NCI-H2227 treated with DMSO at 0.1 percent for 48 hours (cell line): ENCODE measurements at places on chromosomes 1 and 21.
A peak's percentile ranks its signal among the peaks of the same experiment; 100 is the strongest.

DNA sequence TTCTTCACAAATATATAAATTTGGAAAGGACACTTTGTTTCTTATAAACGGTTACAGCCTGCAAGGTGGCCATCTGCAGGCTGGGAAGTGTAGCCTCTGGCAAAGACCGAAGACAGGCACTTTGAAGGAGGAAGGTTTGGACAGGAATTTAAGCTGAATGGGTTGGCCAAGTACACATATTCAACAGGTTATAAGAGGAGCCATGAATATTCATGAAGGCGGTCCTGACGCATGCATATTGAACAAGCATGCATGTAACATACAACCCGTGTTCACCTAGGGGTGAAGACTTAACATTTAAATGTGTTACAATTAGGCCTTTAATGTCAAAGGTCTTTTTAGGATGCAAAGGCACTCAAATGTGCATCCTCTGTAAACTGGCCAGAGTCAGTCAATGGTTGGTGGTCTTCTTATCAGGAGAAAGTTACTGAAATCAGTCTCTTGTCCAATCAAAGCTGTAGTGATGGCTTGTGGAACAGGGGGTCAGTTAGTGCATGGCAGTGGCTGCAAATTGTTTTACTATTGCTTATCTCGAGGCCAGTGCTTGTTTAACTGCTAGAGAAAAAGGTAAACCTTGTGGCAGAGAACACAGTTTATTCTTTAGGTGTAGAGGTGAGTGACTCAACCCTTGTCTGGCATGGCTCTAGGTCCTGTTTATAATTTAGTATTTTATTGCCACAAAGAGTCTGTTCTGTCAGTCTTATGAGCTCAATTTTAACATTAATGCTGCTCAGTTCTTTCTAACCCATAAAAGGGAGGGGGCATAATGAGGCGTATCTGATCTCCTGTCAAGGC is 70.3 kb upstream of the F3 start:
- no peak for DNase-seq

GRCh38 chr1:41700986-41701535 is 216.6 kb upstream of the EDN2 start:
- DNase-seq, result no peak

DNA sequence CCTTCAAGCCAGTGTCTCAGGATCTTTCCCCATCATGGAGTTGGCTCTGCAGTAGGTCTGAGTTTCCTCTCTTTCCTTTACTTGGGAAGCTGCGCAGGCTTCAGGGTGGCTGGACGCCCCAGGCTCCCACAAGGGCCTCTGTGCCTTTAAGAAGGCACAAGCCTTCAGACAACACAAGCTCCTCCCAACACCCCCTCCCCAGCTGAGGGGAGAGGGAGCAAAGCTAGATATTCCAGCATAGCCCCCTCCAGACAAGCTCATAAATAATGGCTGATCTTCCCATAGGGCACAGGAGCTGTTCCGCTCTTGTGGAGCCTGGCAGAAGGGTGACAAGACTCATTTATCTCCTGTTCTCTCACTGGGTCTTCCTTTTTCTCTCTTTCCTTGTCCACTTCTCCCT is 27.9 kb upstream of the ATP2B4 start:
- DNase-seq, result no peak

DNA sequence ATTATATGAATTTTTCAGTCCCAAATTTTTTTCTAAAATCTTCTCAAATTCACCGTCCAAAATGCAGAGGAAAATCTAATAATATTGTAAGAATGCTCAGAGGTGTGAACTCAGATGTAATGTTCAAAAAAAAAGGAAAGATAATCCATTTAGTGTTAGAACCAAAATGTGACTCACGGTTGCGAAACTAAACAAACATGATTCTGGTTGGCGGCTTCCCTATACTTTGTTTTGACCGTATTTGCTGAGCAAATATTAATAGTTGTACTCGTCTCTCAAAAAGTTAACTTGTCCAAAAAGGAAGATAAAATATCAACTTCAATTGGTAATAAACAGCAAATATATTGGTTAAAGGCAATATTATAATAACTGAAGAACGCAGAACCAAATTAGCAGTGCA is 34.4 kb downstream of the ZSWIM5 start:
- DNase-seq, result no peak

GRCh38 chr21:45926281-45926680 is 55.3 kb upstream of the COL6A1 start:
- DNase-seq, result no peak

DNA sequence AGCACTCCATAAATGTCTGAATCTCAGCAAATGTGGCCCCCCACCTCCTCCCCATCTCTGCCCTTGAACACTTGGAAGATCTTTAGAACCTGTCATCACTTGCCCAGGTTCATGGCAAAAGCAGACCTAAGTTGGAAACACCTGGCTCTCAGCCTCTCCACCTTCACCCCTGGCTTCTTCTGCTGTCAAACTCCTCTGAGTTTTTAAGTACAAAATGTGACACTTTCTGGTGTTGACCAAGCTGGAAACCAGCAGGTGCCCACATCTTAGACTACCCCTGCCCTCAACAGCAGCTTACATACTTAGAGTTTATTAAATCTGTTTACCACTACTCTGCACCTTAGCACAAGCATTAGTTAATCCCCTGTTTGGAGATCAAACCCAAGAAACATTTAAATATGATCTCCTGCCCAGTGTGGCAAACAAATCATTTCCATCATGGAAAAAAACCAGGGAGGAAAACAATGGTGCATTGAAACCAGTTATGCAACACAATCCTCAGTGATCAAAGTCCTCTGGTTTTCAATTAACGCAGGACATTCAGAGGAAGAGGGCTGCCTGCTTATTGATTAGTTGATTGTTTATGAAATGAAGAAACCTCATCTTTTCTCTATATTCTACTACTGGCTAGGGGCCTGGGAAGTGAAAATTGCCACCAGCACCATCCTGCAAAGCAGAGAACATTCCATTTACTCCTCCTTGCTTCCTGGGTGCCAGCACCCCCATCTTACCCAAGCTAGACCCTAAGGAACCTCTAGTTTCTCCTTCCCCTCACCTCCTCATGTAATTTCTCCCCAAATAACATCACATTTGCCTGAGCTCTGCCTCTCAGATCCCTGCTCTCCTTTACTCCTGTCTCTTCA is 139.4 kb upstream of the RAB4A start:
- no peak for DNase-seq

DNA sequence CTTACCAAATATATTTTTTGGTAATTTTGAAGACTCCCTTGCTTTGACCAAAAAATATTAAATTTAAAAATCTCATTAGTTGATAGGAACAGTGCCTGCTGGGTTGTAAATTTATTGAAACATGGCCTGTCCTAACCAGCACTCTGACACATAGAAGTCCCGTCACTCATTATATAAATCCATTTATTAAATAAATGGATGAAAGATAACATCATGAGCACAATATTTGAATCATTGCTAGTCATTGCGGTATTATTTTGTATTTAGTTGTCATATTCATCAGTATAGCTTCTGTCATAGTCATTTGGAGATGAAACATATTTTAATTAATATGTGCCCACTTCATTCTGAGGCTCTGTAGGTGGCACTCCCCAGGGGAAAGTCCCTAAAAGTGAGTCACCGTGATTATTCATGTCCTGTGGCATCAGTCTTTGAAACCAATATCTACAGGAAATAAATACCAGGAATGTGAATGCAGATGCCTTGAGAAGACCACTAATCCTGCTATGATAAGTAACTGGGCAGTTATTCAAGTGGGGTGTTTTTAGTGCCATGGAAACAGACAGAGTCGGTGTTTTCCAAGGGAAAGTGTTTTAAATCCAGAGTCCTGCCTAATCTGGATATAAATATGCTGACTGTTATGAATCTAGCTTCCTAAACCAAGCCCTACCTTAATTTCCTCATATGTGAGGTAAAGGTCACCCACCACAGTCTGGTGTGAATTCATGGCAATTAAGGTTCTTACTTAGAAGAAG is 302.0 kb downstream of the DUSP10 start:
- no peak for DNase-seq

- no peak for DNase-seq
Observed at GRCh38 chr1:239897458-239897857, 194.2 kb upstream of the FMN2 start.

- DNase-seq, result no peak
Observed at GRCh38 chr1:215128504-215128903, 46.0 kb downstream of the KCNK2 start.

GRCh38 chr21:45126204-45126626 is 51.8 kb downstream of the ADARB1 start:
- DNase-seq, result peak; percentile 69

- DNase-seq, result no peak
Observed at GRCh38 chr21:43721939-43722338, 3.0 kb downstream of the PDXK start.

DNA sequence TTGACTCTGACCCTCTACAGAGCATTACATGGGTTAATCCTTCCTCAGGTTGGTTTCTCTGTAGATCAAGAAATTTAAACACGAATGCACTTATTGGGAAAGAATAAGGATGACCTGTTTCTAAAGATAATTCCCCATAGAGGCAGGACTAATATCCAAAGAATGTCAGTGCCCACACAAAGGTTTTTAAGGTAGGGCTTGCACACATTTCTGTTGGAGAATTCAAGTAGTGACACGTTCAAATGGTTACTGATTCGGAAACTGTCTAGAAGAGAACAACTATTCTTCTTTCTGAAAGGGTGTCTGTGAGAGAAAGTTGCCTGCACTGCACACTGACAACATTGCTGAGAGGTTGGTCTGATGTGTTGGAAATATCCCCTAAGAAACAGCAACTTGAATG is 167.3 kb downstream of the ZNF326 start:
- no peak for DNase-seq

- no peak for DNase-seq
Observed at GRCh38 chr1:23531562-23532094, 595 bp upstream of the E2F2 start.

DNA sequence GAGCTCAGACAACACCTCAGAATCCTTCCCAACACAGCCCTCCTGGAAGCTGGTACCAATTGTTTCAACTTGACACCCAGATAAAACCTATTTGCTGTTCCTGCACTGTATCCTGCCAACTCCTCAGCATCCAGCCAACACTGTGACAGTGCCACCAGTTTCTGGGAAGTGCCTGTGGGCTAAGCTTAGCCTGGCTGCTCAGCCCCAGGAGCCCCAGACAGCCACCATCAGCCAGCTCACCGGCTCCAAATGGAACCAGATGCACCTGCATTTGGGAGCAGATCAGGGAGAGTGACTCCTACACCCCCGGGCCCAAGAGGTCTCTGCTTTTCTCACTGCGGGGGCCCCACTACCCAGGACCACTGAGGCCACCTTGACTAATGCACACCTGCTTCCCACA is 24.9 kb downstream of the KCNN3 start:
- DNase-seq, result no peak

DNA sequence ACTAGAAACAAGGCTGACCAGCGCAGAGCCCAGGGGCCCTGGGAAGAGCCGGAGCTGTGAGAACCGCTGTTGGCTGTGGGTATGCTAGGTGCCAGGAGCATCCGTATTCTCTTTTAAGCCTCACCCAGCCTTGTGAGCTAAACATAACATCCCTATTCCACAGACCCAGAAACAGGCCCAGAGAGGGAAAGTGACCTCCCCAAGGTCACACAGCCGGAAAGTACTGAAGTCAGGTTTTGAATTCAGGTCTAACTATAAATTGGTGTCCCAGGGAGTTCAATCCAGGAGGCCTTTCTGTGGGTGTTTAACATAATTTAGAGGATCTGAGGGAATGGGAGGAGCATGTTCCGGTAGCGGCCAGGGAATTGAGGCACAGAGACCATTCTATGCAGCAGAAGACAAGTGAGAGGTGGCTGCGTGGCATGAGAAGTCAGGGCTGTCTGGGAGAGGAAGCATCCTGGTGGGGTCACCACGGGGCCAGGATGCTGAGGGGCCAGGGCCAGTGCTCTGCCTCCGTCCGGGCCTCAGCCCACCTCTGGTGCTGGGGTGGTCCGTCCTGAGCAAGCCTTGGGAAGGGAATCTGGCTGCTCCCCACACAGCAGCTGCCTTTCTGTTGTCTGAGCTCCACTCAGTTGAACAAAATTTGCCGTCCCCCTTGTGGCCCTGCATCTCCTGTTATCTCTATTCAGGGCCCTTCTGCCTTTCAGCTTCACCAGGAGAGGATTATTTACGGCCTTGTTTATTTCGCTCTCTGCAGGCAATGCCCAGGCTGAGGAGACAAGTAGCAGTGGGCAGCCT is 338.8 kb upstream of the VAMP3 start:
- no peak for DNase-seq

- DNase-seq, result no peak
Observed at GRCh38 chr1:51610637-51611036, 6.3 kb upstream of the OSBPL9 start.

DNA sequence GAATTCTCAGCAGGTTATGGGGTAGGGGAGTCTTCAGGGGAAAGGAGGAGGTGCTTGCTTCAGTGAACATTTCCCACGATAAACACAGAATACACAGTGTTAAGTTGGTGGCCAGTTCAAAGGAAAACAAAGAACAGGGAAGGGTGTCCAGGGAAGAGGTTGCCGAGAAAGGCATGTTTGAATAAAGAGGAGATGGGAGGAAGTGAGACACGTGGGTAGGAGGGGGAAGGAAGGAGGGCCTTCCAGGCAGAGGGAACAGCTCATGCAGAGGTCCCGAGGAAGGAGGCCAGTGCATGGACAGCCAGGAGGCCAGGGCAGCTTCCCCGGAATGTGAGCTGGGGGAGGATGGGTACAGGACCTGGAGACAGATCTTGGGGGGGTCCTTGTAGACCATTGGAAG is 130.3 kb upstream of the TMEM51 start:
- DNase-seq, result no peak

DNA sequence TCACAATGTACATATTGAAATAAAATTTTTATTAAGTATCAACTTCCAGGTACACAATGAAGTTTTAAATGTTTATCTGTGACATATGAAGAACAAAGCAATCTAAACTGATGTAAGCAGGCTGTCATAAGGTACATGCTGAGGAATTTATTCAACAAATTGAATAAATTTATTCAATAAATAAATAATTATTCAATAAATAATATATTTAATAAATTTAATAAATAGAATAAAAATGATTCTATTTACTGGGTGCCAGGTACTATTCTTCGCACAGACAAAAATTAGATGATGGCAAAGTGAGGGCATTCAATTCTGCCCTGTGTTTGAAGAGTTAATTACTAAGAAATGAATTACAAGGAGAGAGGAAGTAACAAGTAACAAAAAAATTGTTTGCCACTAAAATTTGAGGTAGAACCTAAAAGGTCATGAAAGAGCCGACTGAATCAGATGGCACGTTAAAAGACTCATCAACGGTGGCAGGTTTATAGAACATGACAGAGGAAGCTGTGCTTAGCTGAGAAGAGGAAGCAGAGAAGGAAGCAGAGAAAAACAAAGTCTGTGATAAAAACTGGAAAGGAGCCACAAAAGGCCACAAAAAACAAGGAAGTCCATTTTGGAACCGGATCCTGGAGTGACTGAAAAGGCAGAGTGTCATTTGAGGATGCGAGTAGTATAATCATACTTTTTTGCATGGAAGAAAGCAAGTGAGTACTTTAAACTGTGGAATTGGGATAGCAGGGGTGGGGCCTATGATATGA is 2.2 kb upstream of the USP24 start:
- DNase-seq, result no peak
